Left lung (tissue), 14 donors: ENCODE measurements at places on chromosomes 11 and 22.
A peak's percentile ranks its signal among the peaks of the same experiment; 100 is the strongest.

GRCh38 chr11:84687433-84687832 lies 939.7 kb downstream of the DLG2 start:
- no peak overlapping the region for H3K27ac ChIP-seq
- H3K4me3 ChIP-seq = no peak overlapping the region
- DNase-seq = no peak

GRCh38 chr22:22681221-22681739 lies 36.9 kb downstream of the GGTLC2 start:
- H3K27ac ChIP-seq = no peak overlapping the region
- DNase-seq = no peak
- H3K4me3 ChIP-seq = no peak overlapping the region

- no peaks in the 10 kb centered on the region for H3K27me3 ChIP-seq
- no peaks in the 10 kb centered on the region for H3K36me3 ChIP-seq
- no peaks in the 10 kb centered on the region for H3K4me1 ChIP-seq
- DNase-seq = no peak
- H3K4me3 ChIP-seq = no peak overlapping the region
- H3K27ac ChIP-seq = no peak overlapping the region
These were observed 55.4 kb upstream of the B3GNT6 start for GRCh38 chr11:76978818-76979217.

DNA sequence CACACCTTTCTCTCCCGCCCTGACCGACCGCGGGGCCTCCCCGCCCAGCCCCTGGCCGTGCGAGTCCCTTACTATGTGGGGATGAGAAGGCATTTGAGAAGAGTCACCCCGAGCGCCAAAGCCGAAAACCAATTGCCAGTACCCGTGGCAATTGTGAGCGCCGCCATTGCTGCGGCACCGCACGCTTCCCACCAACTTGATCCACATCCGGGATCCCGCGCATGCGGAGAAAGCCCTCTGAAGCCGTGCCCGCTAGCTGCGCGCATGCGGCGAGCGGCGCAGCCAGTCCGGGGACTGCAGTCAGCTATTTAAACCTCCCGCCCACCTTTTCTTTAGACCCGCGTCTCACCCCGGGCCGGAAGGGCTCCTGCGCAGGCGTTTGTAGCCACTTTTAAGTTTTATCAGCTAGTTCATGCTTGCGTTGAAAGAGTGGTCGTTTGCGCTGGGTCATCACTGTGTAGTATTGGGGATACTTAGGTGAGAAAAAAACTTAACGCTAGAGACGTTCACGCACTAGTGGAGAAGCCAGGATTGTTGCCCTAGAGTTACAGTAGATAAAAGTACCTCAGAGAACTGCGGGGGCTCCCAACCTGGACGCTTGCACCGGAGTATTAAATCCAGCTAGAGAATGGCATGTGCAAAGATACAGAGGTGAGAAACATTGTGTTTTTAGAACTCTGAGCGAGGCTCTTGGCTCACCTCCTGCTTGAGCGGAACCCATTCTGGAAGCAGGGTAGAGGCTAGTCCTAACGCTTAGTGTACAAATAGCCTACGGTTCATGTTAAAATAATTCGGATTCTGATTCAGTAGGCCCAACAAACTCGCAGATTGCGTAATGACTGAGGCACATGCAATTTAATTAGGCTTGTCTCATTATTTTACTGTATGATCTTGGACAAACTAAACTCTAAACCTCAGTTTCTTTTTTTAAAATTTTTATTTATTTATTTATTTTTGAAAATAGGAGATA lies at the start of gene ALG8:
Gene ALG8 (minus strand): TSS at position 205 of the 970 bp plus-strand sequence. CDS start 38 bp downstream, at position 167.
- H3K4me3 ChIP-seq = peak within 1 kb of the TSS; percentile 82
- no peaks in the 10 kb centered on the region for H3K27me3 ChIP-seq
- DNase-seq = peak; percentile 91
- H3K36me3 ChIP-seq = no peaks in the 10 kb centered on the region
- peaks cover 22% of the 10 kb centered on the region for H3K4me1 ChIP-seq

DNA sequence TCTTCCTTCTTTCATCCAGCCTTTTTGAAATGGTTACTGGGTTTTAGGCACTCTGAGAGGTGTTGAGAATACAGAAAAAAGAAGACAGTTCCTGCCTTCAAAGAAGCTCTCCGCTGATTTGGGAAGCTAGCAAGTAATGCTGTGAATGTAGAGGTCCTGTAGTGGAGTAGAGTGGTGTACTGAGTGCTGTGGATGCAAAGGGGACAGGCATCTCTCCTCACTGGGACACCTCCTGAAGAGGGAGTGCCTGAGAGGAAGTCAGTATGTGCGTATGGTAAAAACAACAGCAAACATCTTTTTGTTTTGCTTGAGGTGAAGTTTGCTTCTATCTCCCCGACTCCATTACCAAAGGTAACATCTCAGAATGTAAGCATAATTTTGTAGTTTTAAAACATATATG lies 77.5 kb downstream of the EXT2 start:
- peaks cover 17% of the 10 kb centered on the region for H3K36me3 ChIP-seq
- DNase-seq = no peak
- H3K4me1 ChIP-seq = no peaks in the 10 kb centered on the region
